ENCODE measurements at places on chromosomes 5 and 9.

- DNase-seq = peak; percentile 77
Measured at GRCh38 chr5:139765409-139766217, 30.0 kb upstream of the PSD2 start.

GRCh38 chr9:119961774-119962424 lies 592.7 kb upstream of the BRINP1 start:
- DNase-seq = no peak

- no peak for DNase-seq
Measured at GRCh38 chr9:133784731-133785561, 46.8 kb upstream of the SARDH start.

DNA sequence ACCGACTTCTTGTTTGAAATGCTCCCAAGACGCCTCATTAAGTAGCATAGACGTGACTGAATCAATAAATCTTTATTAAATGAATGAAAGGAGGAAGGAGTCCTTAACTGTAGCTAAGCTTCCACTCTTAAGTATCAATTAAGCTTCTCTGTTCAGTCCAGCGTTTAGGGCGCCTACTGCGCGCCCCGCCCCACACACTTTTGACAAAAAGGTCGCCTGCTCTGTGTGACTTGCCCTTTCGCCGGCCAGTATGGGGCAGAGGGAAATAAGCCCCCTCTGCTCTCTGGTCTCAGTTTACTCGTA lies 662 bp upstream of the DOLPP1 start:
- no peak for DNase-seq

- DNase-seq = no peak
Measured at GRCh38 chr5:154966081-154966841, 25.4 kb downstream of the MRPL22 start.

GRCh38 chr9:93818827-93819472 lies 136.2 kb downstream of the BARX1 start:
- DNase-seq = no peak

- DNase-seq = no peak
Measured at GRCh38 chr9:35599763-35600604, 5.1 kb upstream of the TESK1 start.

- DNase-seq = no peak
Measured at GRCh38 chr5:42522783-42523182, 99.5 kb downstream of the GHR start.

- no peak for DNase-seq
Measured at GRCh38 chr5:140205952-140206351, 31.0 kb downstream of the CYSTM1 start.

DNA sequence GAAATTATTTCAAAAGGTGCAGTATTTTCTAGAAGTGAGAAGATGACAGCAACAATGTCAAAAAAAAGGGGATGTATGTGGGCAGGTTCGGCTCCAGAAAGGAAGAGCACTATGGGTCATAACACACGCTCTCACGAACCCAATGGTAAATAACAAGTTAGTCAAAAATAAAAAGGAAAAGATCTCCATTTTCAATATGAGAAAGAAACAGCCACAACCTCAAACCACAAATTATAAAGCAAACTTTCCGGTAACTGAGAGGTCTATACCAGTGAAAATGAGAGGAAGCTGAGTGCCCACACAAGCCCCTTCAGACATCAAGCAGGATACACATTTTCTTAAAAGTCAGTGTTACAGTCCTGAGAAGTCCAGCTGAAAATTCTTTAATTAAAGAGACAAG lies 398.5 kb upstream of the RPS23 start:
- DNase-seq = no peak

DNA sequence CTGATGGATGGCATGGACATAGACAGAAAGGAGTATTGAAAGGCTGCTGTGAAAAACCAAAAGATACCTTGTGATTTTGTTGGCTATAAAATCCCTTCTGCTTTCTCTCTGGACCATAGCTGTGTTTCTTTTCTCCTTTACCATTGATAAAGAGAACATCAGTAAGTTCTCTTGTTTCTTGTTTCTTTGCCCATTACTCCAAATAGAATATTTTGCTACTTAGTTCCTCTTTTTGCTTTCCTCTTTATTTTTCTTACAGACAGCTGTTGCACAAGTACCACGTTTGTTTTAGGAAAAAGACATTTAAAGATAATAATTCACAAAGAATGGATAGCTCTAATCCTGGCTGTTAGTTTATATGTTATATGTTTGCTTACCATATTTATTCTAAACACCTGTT lies 1129.2 kb downstream of the DTWD2 start:
- no peak for DNase-seq

DNA sequence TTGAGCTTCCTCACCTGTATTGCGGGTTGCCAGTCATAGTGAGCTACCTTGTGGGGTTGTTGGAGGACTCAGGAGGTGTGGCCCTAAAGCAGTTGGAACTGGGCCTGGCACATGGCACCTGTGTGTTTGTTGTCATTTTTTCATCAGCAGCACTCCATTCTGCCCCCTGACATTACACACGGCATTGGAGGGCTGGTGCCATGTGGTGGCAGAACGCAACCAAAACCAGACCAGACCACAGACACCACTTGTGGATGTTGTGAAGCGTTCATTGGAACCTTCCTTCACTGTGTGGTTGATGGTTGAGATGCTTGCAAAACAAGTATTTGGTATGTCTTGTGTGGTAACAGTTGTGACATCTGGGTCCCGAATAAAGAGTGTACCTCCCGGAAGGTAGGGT lies 113.2 kb upstream of the ERCC6L2 start:
- no peak for DNase-seq

DNA sequence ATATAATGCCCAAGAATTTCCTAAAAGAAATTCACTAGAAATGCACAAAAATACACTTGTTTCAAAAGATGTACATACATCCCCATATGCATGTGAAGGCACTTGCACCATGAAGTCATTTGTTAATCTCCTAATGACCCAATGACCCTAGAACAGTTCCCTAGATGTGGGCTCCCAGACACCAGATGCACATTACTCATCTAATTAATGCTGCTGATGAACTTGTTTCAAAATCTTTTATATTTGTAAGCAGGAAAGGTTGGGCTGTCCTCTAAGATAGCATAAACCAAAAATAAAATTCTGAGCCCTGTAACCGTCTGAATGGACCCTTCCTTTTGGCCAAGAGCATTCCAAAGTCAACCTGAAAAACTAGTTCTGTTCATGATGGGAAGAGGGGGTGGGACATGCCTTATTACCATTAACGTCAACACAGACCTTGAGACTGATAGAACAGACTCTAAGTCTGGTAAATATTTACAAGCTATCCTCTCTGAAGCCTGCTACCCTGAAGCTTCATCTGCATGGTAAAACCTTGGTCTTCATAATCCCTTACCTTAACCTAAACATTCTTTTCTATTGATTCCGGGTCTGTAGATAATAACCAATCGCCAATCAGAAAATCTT lies 91.0 kb upstream of the DAPK1 start:
- no peak for DNase-seq

DNA sequence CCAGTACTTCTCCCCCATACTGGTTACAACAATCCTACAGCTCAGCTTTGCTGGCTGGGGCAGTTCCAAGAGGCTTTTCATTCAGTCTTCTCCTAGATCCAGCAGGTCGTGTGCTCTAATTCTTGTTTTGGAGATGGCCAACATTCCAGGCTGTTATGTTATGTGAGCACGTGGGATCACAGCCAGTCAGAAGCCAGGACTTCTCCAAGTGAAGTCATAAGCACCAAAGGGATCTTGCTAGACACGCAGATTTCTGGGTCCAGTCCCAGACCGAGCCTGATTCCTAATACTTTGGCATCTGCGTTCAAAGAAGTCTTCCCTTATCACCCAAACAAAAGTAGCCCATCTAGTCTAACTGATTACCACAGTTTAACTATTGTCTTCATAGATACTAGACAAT lies 1.4 kb upstream of the LARP1 start:
- DNase-seq = no peak

- no peak for DNase-seq
Measured at GRCh38 chr5:138719811-138720210, 33.4 kb upstream of the CTNNA1 start.

DNA sequence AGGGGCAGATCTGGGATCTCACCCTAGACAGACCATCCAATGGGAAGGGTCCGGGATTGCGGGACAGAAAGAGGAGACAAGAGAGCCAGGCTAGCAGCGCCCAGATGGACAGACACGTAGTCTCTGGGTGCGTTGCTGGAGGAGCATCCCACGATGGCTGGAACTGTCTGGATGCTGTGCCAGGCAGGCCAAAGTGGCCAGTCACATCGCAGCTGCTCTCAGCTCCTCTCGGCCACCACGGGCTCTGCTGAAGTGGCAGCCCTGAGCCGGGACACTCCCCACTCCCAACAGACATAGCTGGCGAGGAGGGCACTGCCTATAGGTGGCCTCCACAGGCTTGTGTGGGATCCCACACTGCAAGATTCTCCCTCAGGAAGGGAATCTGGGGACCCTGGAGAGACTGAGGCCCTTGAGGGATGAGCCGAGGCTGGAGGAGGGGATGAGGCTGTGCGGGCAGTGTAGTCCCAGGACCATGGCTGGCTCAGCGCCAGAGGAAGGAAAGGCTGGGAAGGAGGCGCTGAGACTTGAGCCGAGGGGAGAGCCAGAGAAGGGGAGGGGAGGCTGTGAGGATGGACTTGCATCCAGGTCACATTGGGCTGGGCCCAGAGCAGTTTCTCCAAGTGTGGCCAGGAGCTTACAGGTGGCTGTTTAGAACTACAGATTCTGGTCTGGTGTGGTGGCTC lies 10.3 kb upstream of the WDR5 start:
- no peak for DNase-seq

DNA sequence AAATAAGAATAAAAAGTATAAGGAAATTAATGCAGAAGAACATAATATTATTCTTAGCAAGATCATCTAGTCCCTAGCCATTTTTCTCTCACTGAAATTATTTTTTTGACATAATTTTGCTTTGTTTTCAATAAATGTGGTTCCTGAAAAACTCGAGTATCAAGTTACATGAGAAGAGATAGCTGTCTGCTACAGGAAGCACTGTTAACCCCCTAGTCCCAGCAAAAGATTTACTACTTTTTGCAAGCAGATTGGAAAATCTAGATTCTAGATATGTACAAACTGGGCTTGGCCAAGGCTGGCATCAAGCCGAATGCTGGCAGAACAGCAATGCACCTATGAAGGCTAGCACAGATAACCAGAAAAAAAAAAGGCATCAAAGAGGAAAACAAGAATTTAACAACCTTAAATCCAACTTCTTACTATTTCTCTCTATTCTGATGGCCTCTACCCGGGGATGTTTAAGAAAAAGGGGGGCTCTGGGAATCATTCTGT lies 21.9 kb upstream of the ISCA1 start:
- DNase-seq = no peak

- DNase-seq = no peak
Measured at GRCh38 chr9:78972303-78972999, 599.3 kb upstream of the TLE4 start.

- no peak for DNase-seq
Measured at GRCh38 chr9:35639631-35640030, 11.1 kb downstream of the SIT1 start.

DNA sequence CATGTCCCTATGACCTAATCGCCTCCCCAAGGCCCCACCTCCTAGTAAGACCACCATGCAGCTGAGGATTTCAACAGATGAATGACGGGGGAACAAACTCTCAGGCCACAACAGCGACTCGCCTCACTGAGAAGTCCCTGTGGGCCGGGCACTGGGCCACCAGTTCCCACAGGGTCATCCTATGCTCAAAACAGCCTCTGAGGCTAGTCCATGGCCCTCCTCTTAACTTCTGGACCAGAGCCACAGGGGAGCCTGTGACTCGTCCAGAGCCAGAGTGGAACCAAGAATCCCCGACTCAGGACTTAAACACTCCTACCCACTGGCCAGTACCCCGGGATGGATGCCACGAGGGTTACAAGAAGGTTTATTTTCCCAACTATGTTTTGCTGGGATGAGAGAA lies 12.3 kb downstream of the GFPT2 start:
- DNase-seq = no peak

- DNase-seq = no peak
Measured at GRCh38 chr9:96554326-96554725, 65.3 kb downstream of the CDC14B start.
